ENCODE measurements at places on chromosomes 4 and X.

DNA sequence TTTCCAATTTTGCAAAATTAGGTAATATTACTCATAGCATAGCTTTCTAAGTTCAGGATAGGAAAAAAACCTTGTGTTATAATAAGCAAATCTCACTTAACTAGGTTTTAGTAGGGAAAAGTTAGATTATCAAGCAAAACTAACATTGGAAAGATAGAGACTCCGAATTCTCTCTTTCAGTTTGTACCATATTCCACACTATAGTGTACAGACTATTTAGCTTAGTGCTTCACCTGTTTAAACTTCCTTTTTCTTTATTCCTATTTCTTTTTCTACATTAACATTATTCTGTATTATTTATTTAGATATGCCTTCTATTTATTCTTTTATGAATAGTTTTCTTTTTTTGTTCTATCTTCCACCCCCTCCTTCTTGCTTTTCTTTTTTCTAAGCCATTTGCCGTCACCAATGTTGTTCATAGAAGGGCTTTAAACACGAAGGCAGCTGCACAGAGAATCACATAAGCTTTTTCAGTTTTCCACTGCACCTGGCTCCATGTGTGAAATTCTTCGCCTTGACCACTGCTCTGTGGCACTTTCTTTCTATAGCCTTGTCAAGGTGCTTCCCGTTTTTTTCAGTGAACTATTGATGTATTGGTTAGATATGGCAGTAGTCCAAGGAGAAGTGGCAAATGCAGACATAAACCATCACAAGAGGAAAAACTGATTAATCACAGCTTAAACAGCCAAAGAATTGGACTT, 8.5 kb downstream of the PCDH10 start:
- no peak for ATAC-seq

DNA sequence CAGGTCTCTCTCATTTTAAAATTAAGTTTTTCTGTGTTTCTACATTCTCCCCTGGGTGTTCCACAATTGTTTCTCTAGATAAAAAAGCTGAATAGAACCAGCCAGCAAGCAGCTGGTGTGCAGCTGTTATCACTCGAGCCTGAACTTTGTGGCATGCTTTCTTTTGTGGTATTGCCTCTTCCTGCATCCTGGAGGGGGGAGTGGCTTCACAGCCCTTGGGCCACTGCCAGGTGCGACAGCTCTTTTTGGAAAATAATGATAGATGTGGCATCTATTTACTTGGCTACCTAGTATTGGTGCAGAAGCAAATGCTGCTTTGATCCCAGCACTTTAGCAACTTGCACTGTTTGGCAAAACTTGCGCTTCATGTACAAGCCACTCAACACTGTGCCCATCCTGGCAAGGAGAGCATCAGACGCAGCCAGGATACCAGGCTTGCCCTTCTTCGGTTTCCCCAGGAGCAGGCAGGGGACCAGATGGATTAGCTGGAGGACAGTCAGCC, 69.4 kb downstream of the HMGB2 start:
- peak; percentile 89 for ATAC-seq

DNA sequence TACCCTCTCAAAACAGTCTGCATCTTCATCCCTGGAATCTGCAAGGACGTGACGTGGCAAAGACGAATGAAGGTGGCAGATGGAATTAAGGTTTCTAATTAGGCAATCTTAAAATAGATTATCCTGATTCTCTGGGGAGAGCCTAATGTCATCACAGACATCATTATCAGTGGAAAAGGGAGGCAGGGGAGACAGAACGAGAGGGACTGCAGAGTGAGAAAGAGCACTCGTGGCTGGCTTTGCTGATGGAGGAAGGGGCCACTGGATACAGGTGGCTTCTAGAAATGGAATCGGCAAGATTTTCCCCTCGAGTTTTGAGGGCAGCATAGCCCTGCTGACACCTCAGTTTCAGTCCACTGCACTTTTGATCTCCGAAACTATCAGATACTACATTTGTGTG, 110.6 kb downstream of the ASMT start:
- ATAC-seq = no peak

DNA sequence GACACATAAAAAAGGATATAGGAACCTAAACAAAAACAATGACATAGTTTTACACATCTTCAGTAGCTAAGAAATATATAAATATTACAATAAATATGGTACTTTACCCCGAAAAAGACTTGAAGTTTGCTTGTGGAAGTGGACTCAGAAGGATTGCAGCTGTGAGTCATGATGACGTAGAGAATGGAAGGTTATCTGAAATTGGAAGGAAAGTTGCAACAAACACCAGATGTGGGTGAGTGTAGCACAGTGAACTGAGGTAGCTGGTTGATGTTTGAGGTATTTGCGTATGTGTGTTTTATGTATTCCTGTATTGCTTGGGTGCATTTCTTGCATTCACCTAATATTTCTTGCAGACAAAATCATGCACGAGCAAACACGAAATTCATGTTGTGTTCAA, 113.0 kb downstream of the ARX start:
- ATAC-seq = no peak

DNA sequence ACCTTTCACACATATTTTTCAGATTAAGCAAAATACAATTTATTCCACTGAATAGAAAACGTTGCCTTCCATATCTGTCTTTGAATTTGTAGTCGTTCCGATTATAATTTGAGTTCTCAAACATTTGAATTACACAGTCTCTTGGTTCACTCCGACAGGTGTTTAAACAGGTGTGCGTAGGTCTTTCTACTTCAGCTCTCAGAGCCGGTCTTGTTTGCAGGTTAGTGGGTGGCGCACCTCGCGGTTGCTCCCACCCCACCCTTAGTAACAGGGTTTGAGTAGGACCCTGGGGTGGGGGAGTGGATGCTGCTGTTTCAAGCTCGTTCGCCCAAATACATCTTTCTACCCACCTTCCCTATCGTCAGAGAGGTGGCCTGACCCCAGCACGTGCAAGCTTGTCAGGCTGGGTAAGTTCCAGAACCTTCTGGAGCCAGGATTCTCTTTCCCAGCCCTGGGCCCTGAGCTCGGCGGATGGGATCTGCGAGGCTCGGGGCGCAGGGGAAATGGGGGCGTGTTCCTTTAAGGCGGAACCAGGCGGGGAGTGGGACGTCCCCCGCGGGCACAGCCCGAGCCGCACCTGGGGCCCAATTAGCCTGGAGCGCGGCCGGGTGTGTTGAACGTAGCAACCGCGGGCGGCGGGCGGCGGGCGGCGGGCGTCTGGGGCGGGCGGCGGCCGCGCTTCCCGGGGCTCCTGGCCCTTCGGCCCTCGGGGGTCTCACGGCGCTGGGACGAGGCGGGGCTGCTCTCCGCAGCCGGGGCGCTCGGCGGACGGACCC, at the start of gene FAM149A:
TSS of gene FAM149A (plus strand) at position 591 of the 776 bp plus-strand sequence.
- peak; percentile 64 for ATAC-seq

DNA sequence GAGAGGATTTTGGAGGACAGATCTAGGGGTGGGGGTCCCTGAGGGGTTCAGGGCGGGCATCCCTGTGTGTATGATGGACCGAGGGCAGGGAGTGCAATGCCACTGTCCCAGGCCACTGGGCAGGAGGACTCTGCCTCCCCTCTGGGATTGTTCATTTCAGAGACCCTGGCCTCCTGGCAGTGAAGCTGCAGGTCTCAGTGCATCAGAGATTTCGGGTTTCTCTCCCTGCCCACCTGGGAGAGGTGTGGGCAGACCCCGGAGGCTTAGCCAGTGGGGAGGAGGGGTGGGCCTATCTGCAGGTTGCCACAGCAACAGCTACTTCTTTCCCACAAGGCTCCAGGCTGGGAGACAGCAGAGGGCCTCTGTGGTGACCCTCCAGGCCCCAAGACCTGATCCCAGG, 80.1 kb upstream of the LRPAP1 start:
- no peak for ATAC-seq

GRCh38 chr4:8171984-8172924, 13.6 kb upstream of the ABLIM2 start:
- ATAC-seq = no peak

- no peak for ATAC-seq
Observed at GRCh38 chrX:56557376-56557929, 6.0 kb upstream of the UBQLN2 start.

DNA sequence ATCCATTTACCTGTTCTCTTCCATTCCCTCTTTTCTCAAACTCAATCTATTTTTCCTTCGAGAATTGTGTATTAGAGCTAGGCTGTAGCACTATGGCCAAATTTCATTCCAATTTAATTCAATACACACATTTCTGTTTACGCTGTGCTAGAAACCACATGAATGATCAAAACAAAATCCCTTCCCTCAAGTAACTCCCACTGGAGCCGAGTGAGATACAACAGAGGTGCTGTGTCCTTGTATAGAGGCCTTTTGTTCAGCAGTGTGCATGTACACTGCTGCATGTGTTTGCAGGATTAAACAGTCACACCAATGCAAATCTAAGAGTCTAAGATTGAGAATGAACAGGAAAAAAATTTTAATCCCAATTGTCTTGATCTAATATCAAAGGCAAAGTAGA, 734.2 kb downstream of the RAPGEF2 start:
- ATAC-seq = no peak

DNA sequence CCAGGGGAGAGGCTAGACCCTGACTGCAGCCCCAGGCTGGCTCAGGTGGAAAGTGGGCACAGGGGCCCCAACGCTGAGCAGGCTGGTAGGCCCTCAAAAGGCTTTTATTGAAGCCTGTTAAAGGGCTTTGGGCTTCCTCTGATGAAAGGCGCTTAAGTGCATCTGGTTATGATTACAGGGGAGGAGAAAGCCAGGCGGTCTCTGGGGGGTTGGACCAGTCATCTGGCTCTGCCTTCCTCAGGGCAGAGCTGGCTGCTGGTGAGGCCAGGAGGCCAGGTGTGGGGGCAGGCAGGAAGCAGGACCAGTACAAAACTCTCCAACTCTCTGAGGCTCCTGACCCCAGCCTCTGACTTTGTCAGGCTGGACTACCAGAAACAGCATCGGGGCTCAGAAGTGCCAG, 68.8 kb upstream of the BCOR start:
- ATAC-seq = peak; percentile 60

GRCh38 chr4:107896158-107896645, 35.1 kb upstream of the CYP2U1 start:
- peak; percentile 68 for ATAC-seq

DNA sequence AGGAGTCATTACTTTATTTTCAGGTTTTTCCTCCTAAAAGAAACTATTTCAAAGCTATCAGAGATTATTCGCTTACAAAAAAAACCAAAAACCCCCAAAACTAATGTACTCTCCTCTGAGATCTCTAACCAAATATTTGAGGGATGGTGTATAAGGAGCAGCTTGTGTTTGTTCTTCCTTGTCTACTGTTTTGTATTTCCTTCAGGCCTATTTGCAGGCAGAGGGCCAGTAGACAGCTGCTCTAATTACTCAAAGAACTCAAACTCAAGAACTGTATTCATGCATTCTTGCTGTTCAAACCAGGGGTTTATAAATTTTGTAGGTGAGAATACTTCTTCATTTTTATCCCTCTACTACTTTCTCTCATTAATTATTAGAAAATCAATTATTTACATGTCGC, 51.3 kb downstream of the SH3RF1 start:
- no peak for ATAC-seq

DNA sequence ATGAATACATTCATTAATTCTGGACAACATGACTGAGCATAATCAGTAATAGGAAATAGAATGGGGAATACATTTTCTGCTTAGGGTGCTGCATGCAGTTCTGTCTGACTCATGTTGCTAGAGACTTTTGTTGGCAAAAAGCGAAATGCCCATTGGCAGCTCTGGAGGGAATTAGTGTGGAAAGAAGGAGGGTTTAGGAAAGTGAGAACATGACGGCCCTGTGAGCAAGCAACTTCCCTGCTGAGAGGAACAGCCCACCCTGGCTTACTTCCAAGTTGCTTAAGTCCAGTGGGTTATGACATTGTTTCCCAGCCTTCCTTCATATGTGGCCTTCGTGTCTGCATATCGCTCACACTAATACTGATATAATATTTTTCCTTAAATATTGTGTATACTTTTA, 13.8 kb downstream of the MAD2L1 start:
- ATAC-seq = peak; percentile 32

GRCh38 chr4:147447786-147448185, 33.1 kb upstream of the EDNRA start:
- ATAC-seq = no peak

DNA sequence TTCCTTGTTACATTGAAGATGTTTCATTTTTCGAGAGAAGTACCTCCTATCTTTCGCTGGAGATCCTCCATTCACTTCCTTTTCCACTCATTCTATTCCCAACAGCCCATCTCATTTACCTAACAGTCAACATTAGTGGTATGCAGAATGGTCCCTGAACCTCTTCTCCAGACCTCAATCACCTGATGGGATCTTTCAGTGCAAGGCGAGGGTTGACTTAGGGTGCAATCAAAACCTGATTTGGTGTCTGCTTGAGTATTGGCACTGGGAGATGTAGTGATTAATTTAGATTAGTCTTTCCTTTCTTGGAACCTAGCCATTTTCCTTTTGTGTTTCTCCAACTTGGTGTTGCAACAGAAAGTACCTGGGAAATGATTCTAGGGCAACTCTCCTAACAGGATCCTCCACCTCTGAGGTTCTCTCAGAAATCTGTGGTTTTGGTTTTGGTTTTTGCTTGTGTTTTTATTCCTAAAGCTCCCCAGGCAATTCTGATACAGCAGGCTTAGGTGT, 18.4 kb downstream of the DDX3X start:
- ATAC-seq = peak; percentile 3

DNA sequence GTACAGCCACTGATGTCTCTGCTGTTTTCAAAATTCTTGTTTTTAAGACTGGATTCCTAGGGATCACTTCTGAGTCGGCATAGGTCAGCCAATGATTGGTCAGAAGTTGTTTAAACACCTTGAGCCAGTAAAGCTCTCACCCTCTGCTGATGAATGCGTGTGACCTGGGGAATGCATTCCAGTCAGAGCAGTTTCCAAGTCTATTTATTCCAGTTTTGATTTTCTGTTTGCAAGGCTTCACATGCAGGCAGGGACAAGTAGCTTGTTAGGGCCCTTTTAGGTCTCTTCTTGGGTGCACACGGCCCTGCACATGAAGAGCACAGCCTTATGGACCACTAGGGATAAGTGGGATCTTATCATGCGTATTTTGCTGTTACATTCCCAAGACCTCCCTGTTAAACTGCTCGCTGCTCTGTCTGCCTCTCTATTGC, 47.0 kb downstream of the KLHL15 start:
- peak; percentile 26 for ATAC-seq

- ATAC-seq = no peak
Observed at GRCh38 chr4:18007625-18008024, 13.9 kb downstream of the LCORL start.

DNA sequence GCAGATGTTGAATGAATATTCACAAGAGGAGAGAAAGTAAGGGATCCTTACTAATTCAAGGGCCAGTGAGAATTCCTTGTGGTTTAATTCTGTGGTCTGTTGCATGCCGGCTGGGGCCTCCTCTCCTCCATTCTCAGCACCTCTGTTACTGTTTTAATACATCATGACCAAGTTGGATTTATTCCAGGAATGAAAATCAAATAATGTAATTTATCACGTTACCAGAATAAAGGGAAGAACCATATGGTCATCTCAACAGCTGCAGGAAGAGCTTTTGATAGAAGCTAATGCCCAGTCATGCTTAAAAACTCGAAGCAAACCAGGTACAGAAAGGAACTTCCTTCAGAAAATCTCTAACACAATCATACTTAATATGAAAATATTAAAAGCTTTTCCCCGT, 54.1 kb downstream of the GRK4 start:
- no peak for ATAC-seq

DNA sequence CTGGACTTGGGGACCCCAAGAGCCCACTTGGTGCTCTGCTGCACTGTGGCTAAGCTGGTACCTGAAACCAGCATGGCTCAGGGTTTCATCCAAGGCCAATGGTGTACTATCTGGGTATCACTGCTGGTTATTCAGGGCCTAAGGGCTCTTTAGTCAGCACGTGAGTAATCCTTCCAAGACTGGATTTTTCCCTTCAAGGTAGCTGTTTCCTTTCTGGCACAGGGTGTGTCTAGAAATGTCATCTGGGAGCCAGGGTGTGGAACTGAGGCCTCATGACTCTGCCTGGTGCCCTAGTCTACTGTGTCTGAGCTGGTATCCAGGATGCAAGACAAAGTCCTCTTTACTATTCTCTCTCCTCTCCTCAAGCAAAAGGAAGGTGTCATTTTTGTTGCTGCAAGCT, 99.0 kb upstream of the QRFPR start:
- ATAC-seq = no peak

Data from motor neuron (in vitro differentiated cells).